ENCODE measurements at places on chromosomes 7 and 10. TPM values are rescaled to one million over a fixed set of nuclear protein-coding genes. Genes with fewer than 3 reads are reported as not detected.

Gene NPC1L1
- total RNA-seq, result 0.12 TPM

Gene LHPP
- 13.5 TPM for total RNA-seq

Gene HTR7
- total RNA-seq, result 0.09 TPM

- DNase-seq, result no peak
- no peaks in the 10 kb centered on the region for H3K4me1 ChIP-seq
- no peaks in the 10 kb centered on the region for H3K36me3 ChIP-seq
Observed at GRCh38 chr10:54133203-54133602, 667.8 kb downstream of the PCDH15 start.

DNA sequence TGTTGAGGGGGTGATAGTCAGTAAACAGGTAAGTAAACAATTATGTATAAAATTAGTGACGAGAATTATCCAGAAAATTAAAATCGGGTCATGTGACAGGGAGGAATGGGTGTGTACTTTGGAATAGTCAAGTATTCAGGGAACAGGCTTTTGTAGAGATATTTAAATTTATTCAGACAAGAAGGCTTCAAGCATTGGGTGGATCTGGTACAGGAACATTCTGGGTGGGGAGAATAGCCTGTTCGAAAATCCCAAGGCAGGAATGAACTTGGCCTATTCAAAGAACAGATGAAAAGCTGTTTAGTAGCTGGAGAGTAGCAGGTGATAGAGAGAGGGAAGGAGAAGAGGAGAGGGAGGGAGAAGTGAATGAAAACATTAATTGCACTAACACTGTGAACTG, 448.9 kb upstream of the FZD8 start:
- no peaks in the 10 kb centered on the region for H3K36me3 ChIP-seq
- no peaks in the 10 kb centered on the region for H3K4me1 ChIP-seq
- no peaks in the 10 kb centered on the region for H3K27me3 ChIP-seq
- H3K4me3 ChIP-seq, result no peak overlapping the region

DNA sequence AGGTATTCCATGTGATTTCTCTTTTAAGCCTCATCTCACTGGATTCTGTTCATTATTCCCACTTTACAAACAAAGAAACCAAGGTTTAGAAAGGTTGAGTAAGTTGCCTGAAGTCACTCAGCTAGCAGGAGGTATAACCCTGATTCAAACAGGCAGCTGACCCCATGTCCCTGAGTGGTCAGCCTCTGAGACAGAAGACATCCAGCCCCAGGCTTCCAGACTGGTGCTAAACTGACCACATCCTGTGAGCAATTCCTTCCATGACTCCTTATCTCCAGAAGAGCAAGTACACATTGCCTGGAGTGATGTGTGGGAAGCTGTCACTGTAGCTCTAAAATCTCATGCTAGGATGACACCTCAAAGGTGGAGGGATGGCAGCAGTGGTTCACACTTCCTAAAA, 3.7 kb downstream of the PLPP4 start:
- H3K27me3 ChIP-seq, result peaks cover 38% of the 10 kb centered on the region
- H3K27ac ChIP-seq, result no peak overlapping the region
- H3K4me1 ChIP-seq, result no peaks in the 10 kb centered on the region

DNA sequence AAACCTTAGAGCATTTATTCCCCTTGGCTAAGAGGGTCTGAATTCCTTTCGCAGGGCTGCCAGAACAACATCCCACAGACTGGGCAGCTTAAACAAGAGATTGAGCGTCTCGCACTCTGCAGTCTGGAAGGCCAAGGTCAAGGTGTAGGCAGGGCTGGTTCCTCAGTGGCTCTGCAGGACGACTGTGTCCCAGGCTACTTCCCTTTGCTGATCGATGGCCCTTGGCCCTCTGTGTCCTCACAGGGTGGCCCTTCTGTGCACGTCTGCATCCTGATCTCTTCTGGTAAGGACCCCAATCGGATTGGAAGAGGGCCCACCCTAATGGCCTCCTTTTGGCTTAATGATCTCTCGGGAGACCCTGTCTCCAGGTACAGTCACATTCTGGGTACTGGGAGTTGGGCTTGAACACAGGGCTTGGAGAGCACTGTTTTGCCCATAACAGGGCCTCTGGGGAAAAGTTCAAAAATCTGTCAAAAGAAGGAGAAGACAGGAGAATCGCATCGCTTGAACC, 35.1 kb upstream of the DNAJB6 start:
- peaks cover 69% of the 10 kb centered on the region for H3K4me1 ChIP-seq
- peaks cover 5% of the 10 kb centered on the region for H3K36me3 ChIP-seq
- peak overlapping the region; percentile 90 for H3K27ac ChIP-seq
- peaks cover 5% of the 10 kb centered on the region for H3K27me3 ChIP-seq
- peak; percentile 22 for DNase-seq

Gene KCNMA1
- 0.55 TPM for total RNA-seq

DNA sequence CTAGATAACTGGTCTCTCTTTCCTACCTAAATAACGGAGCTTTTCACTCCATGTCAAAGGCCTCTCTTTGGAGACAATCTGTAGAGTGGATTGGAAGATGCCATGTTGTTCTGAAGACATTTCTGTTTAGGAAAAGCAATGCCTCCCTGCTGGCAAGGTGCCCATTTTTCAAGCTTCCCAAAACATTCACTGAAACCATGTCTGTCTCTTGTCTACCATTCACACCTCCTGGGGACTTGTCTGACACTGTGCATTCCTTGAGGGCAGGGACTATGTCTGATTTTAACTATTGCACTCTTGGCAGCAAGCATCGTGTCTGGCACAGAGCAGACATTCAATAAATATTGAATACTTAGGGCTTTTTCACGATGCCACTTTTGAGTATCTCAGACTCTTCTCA, 528.9 kb upstream of the NRP1 start:
- no peak for DNase-seq
- H3K4me1 ChIP-seq, result no peaks in the 10 kb centered on the region
- no peak overlapping the region for H3K27ac ChIP-seq
- H3K36me3 ChIP-seq, result no peaks in the 10 kb centered on the region
- H3K27me3 ChIP-seq, result peaks cover 17% of the 10 kb centered on the region

Gene NUTM2B
- total RNA-seq, result 0.70 TPM

- peaks cover 76% of the 10 kb centered on the region for H3K4me1 ChIP-seq
- H3K36me3 ChIP-seq, result peaks cover 5% of the 10 kb centered on the region
- H3K27me3 ChIP-seq, result no peaks in the 10 kb centered on the region
- H3K27ac ChIP-seq, result peak overlapping the region; percentile 78
- no peak overlapping the region for H3K4me3 ChIP-seq
Observed at GRCh38 chr10:102284531-102284930, 39.2 kb downstream of the GBF1 start.

Gene LRRC4
- 0.53 TPM for total RNA-seq

DNA sequence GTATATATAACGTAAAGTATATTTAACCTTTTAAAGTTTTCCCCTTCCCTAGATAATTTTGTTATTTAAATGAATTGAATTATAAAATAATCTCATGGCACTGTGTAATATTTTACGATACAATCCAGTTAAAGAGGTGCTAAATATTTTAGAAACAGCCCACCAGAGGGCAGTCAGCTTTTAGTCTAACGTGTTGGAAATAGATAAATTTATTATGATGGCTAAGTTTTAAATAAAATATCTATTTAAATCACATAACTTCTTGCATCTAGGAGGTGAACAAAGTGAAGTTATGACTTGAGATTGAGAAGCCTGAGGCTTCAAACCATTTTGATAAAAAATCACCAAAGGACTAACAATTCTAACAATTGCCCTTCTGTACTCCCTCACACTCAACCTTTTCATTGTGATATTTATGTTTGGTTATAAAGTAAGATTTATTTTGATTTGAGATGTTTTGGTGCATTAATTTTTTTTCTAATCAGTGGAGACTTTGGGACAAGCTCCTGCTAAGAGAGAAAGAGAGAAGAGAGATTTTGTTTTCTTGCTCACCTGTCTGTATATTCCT, 171.5 kb upstream of the SP4 start:
- no peak overlapping the region for H3K4me3 ChIP-seq
- no peaks in the 10 kb centered on the region for H3K4me1 ChIP-seq
- peak; percentile 14 for DNase-seq
- H3K27me3 ChIP-seq, result peaks cover 53% of the 10 kb centered on the region
- H3K27ac ChIP-seq, result no peak overlapping the region
- no peaks in the 10 kb centered on the region for H3K36me3 ChIP-seq

DNA sequence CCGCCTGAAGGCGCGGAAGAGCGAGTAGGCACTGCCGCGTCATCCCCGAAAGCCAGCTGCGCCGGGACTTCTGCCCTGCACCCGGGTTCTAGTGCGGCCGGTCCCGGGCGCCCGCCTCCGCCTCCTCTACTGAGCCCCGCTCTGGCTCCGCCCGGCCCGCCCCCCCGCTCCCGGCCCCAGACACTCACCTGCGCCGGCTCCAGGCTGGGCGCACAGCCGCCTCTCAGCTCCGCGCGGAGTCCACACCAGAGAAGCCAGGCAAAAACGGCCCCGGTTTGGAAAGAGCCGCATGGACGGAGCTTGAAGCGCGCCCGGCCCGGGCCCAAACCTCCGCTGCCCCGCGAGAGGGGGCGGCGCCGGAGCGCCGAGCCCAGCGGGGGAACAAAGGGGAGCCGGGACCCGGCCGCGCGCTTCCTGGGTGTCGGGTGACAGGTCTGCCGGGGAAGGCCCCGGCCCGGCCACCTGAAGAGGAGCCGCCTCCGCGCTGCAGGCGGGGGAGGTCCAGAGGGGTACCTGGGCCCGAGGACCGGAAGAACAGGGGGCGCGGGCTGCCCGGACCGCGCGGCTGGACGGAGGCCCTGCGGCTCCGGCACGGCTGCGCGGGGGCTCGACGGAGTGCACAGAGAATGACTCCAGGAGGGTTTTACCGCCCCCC, 168.2 kb downstream of the NRF1 start:
- DNase-seq, result peak; percentile 52
- peaks cover 58% of the 10 kb centered on the region for H3K27me3 ChIP-seq
- peak overlapping the region; percentile 46 for H3K4me3 ChIP-seq
- peaks cover 35% of the 10 kb centered on the region for H3K4me1 ChIP-seq
- no peak overlapping the region for H3K27ac ChIP-seq

Gene CPN1
- not detected for total RNA-seq

Gene ABLIM1
- 219 TPM for total RNA-seq

DNA sequence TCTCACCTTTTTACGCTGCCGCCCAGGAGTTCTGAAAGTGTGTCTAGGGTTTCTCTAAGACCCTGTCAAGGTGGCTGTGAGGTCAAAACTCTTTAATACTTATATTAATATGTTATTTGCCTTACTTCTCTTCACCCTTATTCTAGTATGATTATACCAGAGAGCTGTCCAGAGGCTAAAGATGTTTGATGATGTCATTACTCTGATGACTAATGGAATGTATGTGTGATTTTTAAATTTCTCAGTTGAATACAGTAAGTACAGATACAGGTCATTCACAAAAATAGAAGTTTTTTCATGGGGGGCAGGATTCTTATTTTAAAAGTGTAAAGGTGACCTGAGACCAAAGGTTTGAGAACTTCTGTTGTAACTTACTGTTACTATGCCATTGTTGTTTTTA, 150.6 kb upstream of the FOXP2 start:
- H3K27ac ChIP-seq, result no peak overlapping the region
- no peak for DNase-seq
- no peak overlapping the region for H3K4me3 ChIP-seq
- no peaks in the 10 kb centered on the region for H3K27me3 ChIP-seq

Gene THNSL1
- total RNA-seq, result 4.2 TPM

- DNase-seq, result no peak
- peaks cover 5% of the 10 kb centered on the region for H3K4me1 ChIP-seq
- peak overlapping the region; percentile 72 for H3K4me3 ChIP-seq
- H3K36me3 ChIP-seq, result no peaks in the 10 kb centered on the region
Observed at GRCh38 chr10:95289003-95289920, 1.5 kb downstream of the PDLIM1 start.

DNA sequence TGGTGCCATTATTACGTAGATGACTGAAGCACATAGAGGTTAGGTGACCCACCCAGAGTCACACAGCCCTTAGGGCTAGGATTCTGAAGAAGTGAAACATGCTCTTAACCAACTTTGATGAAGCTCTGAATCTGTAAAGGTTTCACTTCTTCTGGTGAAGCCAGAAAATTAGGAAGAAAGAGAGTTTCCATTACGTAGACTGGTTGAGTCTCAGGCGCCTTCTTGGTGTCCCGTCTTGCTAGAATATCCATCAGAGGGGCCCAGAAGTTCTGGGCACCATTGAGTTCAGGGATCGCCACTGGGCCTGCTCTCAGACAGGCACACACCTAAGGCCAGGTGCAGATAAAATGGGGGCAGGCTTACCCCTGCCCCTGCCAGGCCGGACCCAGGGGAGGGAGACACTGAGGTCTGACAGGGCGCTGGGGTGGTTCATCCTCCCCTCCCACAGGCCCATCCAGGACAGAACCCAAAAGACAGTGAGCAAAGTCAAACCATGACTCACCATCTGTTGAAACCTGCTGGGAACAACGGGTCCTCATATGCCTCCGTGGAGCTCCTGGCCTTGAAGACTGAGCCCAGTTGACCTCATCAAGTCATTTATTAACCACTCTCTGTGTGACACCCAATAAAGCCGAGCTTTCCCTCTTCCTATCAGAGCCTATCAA, 33.2 kb downstream of the DRGX start:
- H3K27me3 ChIP-seq, result peaks cover 22% of the 10 kb centered on the region
- no peak for DNase-seq
- no peak overlapping the region for H3K27ac ChIP-seq
- H3K36me3 ChIP-seq, result no peaks in the 10 kb centered on the region

DNA sequence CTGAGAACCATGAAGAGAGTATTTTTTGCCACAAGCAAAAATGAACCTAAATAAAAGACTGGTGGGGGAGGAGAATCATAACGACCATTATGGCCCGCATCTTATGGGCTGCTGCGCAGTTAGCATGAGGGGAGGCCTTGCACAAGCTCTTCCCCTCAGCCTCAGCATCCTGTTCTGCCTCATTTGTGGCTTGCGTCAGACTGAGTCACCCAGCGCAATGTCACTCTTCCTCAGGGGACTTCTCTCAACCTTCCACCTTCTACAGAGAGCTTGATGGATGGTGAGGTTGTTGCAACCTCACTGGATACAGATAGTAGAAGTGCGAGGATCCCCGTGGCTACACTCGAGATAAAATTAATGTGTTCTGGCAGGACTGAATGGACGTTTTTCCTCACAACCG, 16.8 kb upstream of the GPR15LG start:
- peaks cover 33% of the 10 kb centered on the region for H3K4me1 ChIP-seq
- H3K27ac ChIP-seq, result no peak overlapping the region
- H3K27me3 ChIP-seq, result no peaks in the 10 kb centered on the region
- peak; percentile 58 for DNase-seq
- H3K4me3 ChIP-seq, result no peak overlapping the region

DNA sequence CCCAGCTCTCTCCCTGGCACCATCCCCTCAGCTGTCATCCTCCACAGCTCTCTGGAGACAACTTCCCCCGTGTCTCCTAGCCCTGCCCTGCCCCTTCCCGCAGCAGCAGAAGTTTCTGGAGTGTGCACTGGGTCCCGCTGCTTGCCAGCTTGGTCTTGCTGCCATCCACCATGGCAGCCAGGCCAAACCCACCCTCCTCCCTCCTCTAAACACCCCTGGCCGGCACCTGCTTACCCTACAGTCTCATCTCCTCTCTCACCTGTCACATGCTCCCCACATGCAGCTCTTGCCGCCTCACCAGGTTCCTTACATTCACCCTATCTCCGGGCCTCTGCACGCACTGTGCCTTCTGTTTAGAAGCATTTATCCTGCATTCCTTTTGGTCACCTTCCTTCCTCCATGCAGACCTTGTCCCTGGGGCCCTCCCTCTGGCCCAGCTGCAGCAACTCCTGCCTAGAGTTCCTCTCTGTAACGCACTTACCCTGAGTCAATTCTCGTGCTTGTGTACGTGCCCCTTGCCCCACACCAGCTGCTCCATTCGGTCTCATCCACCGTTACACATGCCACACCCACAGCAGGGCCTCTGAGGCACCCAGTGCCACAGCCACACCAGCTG, 93.9 kb upstream of the RET start:
- H3K27me3 ChIP-seq, result no peaks in the 10 kb centered on the region
- H3K4me3 ChIP-seq, result no peak overlapping the region
- no peak overlapping the region for H3K27ac ChIP-seq
- H3K36me3 ChIP-seq, result no peaks in the 10 kb centered on the region
- no peak for DNase-seq

Gene FAM25G
- total RNA-seq, result not detected

Data from activated T-cell treated with anti-CD3 and anti-CD28 coated beads, Interleukin-2, amount 50 U/mL, for 72 hours (primary cell).